ENCODE measurements at places on chromosomes 5 and 9.

- no peak for DNase-seq
Measured at GRCh38 chr9:120909904-120910303, 16.7 kb downstream of the TRAF1 start.

DNA sequence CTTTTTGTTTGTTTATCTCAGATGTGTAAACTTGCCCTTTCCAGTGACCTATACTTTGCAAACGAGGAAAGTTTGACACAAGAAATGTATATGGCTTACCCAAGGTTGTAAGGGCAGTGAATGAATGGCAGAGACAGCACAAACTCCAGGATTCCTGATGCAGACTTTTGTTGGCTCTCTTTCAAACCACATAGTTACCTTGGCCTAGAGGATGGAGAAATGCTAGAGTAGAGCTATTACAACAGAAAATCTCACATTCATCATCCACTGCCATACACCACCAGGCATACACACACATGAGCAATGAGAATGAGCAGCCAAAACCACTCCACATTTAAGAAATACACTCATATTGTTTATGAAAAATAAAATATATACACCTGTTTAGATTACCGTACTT is 387.0 kb downstream of the TLR4 start:
- no peak for DNase-seq

GRCh38 chr9:68750255-68750654 is 45.2 kb downstream of the PIP5K1B start:
- DNase-seq, result no peak

GRCh38 chr5:32182463-32183063 is 8.4 kb upstream of the GOLPH3 start:
- DNase-seq, result no peak

DNA sequence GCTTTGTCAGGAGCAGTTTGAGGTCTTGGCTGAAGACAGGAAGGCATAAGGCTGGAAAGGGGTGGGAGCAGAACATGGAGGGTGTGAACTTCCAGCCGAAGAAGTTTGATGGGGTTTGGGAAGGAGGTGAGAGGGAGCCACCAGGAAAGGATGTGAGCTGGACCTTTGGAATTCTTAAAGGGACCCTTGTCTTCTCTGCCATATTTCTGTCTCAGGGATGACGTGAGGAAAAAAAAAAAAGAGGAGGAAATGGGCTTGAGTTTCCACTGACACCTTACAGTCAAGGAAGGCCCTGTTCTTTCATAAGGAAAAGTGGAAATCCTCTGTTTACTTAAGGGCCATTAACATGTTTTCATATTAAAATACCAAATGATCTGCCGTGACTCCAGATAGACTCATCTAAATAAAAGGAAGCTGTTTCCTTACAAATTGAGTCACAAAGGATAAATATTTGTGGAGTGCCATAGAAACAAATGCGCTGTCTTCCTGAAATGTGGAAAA is 132.1 kb downstream of the PALM2AKAP2 start:
- DNase-seq, result no peak

DNA sequence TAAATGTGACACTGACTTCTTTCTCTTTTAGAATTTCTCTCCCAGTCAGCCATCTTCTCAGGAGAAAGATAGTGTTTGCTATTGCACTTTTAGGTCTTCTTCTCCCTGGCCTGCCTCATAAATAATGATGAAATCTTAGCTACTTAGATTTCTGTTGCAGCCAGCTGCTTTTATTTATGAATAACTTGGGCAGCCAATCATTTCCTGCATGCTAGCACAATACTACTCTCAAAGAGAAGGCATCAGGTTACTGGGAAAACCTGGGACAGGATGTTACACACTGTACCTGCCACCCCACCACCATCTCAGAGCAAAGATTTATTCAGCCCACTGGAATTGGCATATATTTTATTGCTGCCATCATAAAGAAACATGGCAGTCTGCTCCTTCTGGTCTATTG is 266.6 kb downstream of the PRELID2 start:
- DNase-seq, result no peak
